A549 treated with ZK216348 at 1 μM for 4 hours (cell line): ENCODE measurements at places on chromosomes 1 and 21. TPM values are rescaled to one million over a fixed set of nuclear protein-coding genes. Genes with fewer than 3 reads are reported as not detected.

Gene REG4
- total RNA-seq, result not detected in 5 replicates

Gene IRF6
- 0.05 to 0.18 TPM (median 0.17 TPM) in 5 replicates for total RNA-seq

Gene C1orf226
- total RNA-seq, result 0.42 to 0.91 TPM (median 0.75 TPM) in 5 replicates

Gene TRIM63
- total RNA-seq, result 0.43 to 0.85 TPM (median 0.60 TPM) in 5 replicates

Gene TMCO2
- total RNA-seq, result not detected in 5 replicates

Gene LAX1
- not detected in 5 replicates for total RNA-seq
